ENCODE measurements at places on chromosomes 2 and 18.

GRCh38 chr18:22132258-22132657 lies 37.1 kb upstream of the GATA6 start:
- no peak for DNase-seq

DNA sequence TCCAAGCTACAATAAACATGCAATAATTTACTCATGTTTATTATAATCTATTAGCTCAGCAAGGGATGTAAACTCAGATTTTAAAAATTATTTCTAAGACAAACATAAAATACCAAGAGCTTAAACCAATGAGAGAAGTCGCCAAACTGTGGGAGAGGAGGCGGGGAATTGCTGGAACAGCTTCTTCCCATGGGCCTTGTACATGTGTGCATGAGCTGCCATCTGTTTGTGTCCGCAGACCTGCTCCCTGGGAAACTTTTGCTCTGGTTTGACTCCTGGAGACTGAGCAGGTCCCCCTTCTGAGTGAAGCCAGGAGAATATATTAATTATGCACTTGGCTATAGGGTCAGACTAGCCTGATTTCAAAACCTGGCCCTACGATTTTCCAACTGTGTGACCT lies 655.9 kb upstream of the SOX11 start:
- DNase-seq = no peak

DNA sequence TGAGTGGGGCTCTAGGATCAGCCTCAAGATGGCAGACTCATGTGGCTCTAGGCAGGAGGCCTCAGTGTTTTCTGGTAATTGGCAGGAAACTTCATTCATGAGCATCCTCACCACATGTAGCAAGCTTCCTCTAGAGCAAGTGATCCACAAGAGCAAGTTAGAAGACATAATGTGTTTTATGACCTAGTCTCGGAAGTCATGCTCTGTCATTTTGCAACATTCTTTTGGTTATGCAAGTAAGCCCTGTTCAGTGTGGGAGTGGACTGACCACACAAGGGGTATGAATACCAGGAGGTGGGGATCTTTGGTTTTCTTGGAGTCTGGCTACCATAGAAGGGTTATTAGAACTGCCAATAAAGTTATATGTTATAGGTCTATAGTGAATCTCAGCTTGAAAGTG lies 66.8 kb upstream of the STK39 start:
- no peak for DNase-seq

DNA sequence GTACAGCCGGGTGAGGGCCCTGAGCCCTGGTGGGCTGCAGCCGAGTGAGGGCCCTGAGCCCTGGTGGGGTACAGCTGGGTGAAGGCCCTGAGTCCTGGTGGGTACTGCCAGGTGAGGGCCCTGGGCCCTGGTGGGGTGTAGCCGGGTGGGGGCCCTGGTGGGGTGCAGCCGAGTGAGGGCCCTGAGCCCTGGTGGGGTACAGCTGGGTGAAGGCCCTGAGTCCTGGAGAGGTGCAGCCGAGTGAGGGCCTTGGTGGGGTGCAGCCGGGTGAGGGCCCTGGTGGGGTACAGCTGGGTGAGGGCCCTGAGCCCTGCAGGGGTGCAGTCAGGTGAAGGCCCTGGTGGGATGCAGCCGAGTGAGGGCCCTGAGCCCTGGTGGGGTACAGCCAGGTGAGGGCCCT lies 37.5 kb downstream of the CTDP1 start:
- no peak for DNase-seq

GRCh38 chr2:216195565-216196029 lies 86.4 kb downstream of the XRCC5 start:
- peak; percentile 59 for DNase-seq

GRCh38 chr2:74099835-74100234 lies 47.9 kb downstream of the BOLA3 start:
- no peak for DNase-seq

GRCh38 chr2:114499101-114499500 lies 56.7 kb downstream of the DPP10 start:
- no peak for DNase-seq

Data from cardiac fibroblast (primary cell).